Hair follicle dermal papilla cell (primary cell): ENCODE measurements at places on chromosomes 4 and X. TPM values are rescaled to one million over a fixed set of nuclear protein-coding genes. Genes with fewer than 3 reads are reported as not detected.

The NUP62CL gene
- total RNA-seq = 0.12 and 0.16 TPM in 2 replicates

The MAGIX gene
- total RNA-seq = 1.9 and 2.2 TPM in 2 replicates

The GLRA3 gene
- under 0.01 TPM in 1 of 2 replicates, not detected in the other for total RNA-seq

The RWDD4 gene
- 19.1 and 19.9 TPM in 2 replicates for total RNA-seq

The GABRQ gene
- total RNA-seq = 0.16 and 0.24 TPM in 2 replicates

The CDX4 gene
- not detected in 2 replicates for total RNA-seq

The TCP11X2 gene
- 0.16 TPM in 1 of 2 replicates, not detected in the other for total RNA-seq

The FAM53A gene
- total RNA-seq = 3.7 and 4.0 TPM in 2 replicates

The P2RY10 gene
- not detected in 2 replicates for total RNA-seq

The SH3RF1 gene
- 29.5 and 34.0 TPM in 2 replicates for total RNA-seq

The STBD1 gene
- 6.8 and 8.0 TPM in 2 replicates for total RNA-seq

The VCX3A gene
- total RNA-seq = 0.16 TPM in 1 of 2 replicates, not detected in the other

The PABPC1L2A gene
- not detected in 2 replicates for total RNA-seq

The EDA2R gene
- total RNA-seq = 14.4 and 19.6 TPM in 2 replicates

The KIF4A gene
- 1.5 and 2.3 TPM in 2 replicates for total RNA-seq

The MMRN1 gene
- not detected in 2 replicates for total RNA-seq

The DUX4 gene
- not detected in 2 replicates for total RNA-seq

The SOX3 gene
- total RNA-seq = not detected in 2 replicates

The CSAG3 gene
- total RNA-seq = not detected in 2 replicates

The CHRDL1 gene
- 0.49 and 1.6 TPM in 2 replicates for total RNA-seq

The P2RY8 gene
- not detected in 2 replicates for total RNA-seq

The MAGEC1 gene
- total RNA-seq = not detected in 2 replicates

The ASMT gene
- 0.12 TPM in 1 of 2 replicates, not detected in the other for total RNA-seq

The CFAP299 gene
- total RNA-seq = 1.6 and 3.1 TPM in 2 replicates

The SPANXB1 gene
- not detected in 2 replicates for total RNA-seq

The C4orf36 gene
- total RNA-seq = 1.5 TPM in 2 replicates

The GNRHR gene
- not detected in 2 replicates for total RNA-seq

The SLC49A3 gene
- total RNA-seq = 4.4 and 8.5 TPM in 2 replicates

The KLHL4 gene
- under 0.01 TPM in 2 replicates for total RNA-seq

The DUSP9 gene
- not detected in 2 replicates for total RNA-seq

The SLC7A11 gene
- total RNA-seq = 43.5 and 67.0 TPM in 2 replicates

The SAGE1 gene
- not detected in 2 replicates for total RNA-seq

The ITIH6 gene
- not detected in 2 replicates for total RNA-seq

The CXCL13 gene
- not detected in 2 replicates for total RNA-seq

The SERPINA7 gene
- total RNA-seq = not detected in 2 replicates

The KCNE5 gene
- 0.16 and 0.24 TPM in 2 replicates for total RNA-seq

The XK gene
- under 0.01 TPM in 2 replicates for total RNA-seq

The GUCY1A1 gene
- 0.49 and 0.97 TPM in 2 replicates for total RNA-seq

The HS3ST1 gene
- total RNA-seq = 0.12 and 0.16 TPM in 2 replicates
